ENCODE measurements at places on chromosomes 1 and 21.

GRCh38 chr1:101769520-101769919 lies 227.2 kb downstream of the OLFM3 start:
- no peak for DNase-seq

DNA sequence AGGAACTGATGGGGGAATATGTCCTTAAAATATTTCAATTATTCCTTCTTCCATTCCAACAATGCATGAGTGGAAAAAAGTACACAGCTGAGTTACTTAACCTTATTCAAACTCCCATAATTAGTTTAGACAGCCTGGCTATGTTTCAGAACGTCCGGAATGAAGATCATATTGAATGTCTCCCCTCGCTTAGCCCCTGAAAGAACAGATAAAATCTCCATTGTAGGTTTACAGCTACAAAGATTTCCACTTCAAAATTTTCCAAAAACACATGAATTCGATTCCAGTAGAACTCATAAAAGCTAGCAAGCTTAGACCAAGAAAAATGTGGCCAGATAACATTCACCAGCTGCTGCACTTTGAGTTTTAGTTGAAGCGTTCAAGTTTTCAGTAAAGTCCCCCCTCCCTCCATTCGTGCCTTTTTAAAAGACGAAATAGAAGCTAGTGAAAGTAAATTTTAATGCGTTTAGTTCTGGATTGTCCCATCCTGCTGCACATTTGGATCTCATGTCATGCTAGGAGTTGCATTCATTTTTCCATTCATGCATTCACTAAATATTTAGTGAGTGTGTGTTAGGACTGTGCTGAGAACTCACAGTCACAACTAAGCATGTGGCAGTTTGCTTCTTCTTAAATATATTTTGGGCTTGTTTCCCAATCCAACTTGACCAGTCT lies 29.4 kb upstream of the SSX2IP start:
- no peak for DNase-seq

DNA sequence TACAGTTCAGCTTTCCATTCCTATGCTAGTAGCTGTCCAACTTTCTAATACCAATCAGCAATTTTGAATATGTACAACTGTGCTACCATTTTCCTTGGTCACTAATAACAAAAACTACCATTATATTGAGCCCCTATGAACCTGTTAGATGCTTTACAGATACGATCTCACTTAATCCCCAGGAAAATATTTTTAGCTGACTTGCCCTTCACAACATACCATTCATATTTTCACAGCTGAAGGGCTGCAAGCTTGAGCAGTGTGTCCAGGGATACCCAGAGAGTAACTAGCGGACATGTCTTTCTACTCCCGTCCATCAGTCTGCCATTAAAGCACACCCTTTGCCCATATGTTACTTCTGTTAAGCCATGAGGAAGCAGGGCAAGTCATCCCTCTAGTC lies 140.5 kb downstream of the SPATA46 start:
- DNase-seq = no peak

- no peak for DNase-seq
Measured at GRCh38 chr1:65432918-65433317, 12.4 kb downstream of the LEPR start.
